HEK293T (cell line): ENCODE measurements at places on chromosomes 11 and 22.
A peak's percentile ranks its signal among the peaks of the same experiment; 100 is the strongest.

GRCh38 chr22:29143941-29144785 is 61.5 kb upstream of the EMID1 start:
- DNase-seq, result no peak

- no peak for DNase-seq
Measured at GRCh38 chr11:108797578-108798100, 132.8 kb downstream of the DDX10 start.

GRCh38 chr11:76371170-76371569 is 9.8 kb downstream of the THAP12 start:
- no peak for DNase-seq

DNA sequence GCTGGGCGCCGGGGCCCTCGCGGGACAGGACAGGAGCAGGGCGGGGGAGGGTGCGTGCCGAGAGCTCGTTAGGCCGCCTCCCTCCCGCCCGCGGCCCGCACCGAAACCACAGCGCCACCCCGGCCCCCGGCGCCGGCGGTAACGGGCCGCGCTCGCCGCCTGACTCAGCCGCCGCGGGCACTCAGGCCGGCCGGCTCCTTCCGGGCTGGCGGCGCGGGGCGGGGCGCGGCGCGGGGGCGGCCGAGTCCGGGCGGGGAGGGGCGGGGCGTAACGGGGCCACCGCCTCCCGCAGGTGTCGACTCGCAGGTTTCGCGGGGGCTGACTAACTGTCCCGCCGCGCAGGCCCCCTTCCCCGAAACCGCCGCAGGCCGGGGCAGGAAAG is at the start of gene AP5B1:
AP5B1 (minus strand) TSS at position 207 of the 382 bp plus-strand sequence. CDS start 385 bp downstream, outside the sequence.
- peak; percentile 68 for DNase-seq

DNA sequence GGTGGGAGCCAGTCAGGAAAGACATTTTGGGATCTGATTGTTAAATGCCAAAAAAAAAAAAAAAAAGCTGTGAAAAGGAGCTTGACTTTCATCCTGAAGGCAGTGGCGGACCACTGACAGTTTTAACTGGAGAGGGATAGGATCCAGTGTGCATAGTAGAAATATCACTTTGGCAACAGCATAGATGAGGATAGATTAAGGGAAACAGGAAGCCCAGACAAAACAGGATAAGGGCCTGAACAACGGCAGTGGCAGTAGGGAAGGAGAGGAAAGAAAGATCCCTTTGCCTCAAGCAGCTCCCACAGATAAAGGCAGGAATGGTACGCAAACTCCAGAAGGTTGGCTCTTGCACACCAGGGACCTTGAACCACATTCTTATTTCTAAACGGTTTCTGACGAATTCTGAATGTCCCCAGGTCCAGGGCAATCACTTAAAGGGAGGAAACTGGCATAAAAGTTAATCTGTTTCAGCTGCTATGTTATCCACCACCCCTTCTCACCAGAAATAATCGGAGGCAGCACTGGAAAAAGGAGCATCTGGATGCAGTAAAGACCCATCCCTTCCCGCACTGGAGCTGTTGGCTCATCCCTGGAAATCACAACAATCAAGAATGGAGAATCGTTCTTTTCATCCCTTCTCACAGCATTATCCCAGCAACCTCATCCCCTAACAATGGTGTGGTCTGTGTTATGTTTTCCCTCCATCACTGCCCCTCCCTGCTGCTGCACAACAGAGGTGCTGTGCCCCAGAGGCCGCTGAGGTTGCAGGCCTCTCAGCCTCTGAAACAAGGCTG is 99.1 kb downstream of the GAB2 start:
- no peak for DNase-seq

GRCh38 chr11:44755556-44756523 is 29.1 kb downstream of the TSPAN18 start:
- DNase-seq, result no peak

GRCh38 chr11:69661413-69661715 is 13.8 kb downstream of the LTO1 start:
- DNase-seq, result no peak

DNA sequence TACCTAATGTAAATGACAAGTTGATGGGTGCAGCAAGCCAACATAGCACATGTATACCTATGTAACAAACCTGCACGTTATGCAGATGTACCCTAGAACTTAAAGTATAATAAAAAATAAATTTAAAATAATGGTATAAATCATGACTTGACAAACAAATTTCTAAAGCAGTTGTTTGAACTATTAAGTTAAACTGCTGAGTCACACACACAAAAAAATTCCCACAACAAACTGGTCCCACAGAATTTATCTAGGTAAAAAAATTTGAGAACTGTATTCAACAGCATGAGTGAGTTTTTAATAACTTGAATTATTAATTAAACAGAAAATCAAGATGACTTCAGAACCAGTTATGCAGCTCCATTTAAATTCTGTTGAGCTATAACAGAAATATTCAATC is 186.0 kb upstream of the SOX6 start:
- no peak for DNase-seq

DNA sequence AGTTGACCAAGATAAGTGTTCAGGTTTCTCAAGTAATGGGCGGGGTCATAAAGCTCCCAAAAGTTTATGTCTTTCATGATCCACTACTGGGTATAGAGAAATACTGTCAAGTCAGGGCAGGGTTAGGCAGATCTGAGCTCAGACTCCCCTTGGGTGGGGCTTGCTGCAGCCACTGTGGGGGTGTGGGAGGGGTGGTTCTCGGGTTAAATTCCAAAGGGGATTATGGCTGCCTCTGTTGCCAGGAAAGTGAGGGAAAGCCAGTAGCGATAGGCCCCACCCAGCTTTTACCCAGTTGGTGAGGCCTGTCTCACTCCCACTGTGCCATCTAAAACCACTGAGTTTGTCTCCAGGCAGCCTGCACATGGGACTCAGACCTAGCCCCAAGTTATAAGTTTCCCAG is 37.8 kb downstream of the DLG2 start:
- no peak for DNase-seq

DNA sequence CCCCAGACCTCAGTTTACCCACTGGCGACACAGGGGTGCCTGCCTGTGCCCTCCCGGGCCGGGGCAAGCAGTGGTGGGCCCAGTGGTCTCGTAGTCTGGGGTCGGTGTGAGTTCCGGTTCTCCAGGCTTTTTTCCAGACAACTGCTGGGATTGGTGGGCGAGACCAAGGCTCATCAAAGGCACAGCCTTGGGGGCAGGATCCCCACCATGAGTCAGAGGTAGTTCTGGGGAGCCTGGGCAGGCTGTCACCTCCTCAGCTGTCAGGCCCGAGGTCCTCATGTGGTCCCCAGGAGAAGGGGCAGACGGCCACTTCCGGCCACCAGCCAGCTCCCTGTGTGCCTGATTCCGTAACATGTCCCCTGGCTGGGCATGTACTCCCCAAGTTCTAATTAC is 827 bp upstream of the MUC2 start:
- no peak for DNase-seq

- DNase-seq, result no peak
Measured at GRCh38 chr11:57387289-57388030, 3.0 kb downstream of the PRG2 start.

- no peak for DNase-seq
Measured at GRCh38 chr11:104408630-104409029, 244.7 kb upstream of the PDGFD start.

GRCh38 chr22:37259540-37260029 is 15.5 kb upstream of the RAC2 start:
- DNase-seq, result no peak

GRCh38 chr11:121337740-121338272 is 45.2 kb downstream of the SC5D start:
- DNase-seq, result no peak

- no peak for DNase-seq
Measured at GRCh38 chr11:35853971-35854370, 89.9 kb upstream of the LDLRAD3 start.

DNA sequence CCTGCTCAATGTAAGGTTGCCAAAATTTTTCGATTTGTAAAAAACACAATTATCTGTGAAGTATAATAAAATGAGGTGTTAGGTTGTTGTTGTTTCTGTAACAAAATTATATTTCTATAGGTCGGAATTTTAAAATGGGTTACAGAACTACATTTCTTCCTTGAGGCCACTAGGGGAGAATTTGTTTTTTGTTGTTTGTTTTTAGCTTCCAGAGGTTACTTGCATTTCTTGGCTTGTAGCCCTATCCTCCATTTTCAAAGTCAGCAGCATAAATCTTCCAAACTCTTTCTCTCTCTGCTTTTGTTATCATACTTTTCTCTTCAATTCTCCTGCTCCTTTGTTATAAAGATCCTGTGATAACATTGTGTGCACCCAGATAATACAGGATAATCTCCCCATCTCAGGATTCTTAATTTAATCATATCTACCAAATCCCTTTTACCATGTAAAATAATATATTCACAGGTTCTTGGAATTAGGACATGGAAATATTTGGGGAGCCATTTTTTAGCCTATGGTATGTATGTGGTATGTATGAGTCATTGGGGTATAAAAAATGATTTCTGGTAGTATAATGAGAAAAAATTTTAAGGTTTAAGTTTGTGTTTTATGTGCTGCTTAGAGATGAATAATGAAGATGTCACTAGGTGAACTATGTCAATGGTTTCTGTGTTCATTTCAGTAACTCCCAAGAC is 9.4 kb upstream of the PATL1 start:
- no peak for DNase-seq

- DNase-seq, result no peak
Measured at GRCh38 chr11:26142891-26143290, 189.0 kb upstream of the ANO3 start.

- no peak for DNase-seq
Measured at GRCh38 chr22:17866127-17866526, 91.9 kb upstream of the BID start.

- DNase-seq, result no peak
Measured at GRCh38 chr22:35582218-35582860, 34.8 kb downstream of the MB start.

- DNase-seq, result no peak
Measured at GRCh38 chr11:110077831-110078325, 15.3 kb upstream of the ZC3H12C start.

DNA sequence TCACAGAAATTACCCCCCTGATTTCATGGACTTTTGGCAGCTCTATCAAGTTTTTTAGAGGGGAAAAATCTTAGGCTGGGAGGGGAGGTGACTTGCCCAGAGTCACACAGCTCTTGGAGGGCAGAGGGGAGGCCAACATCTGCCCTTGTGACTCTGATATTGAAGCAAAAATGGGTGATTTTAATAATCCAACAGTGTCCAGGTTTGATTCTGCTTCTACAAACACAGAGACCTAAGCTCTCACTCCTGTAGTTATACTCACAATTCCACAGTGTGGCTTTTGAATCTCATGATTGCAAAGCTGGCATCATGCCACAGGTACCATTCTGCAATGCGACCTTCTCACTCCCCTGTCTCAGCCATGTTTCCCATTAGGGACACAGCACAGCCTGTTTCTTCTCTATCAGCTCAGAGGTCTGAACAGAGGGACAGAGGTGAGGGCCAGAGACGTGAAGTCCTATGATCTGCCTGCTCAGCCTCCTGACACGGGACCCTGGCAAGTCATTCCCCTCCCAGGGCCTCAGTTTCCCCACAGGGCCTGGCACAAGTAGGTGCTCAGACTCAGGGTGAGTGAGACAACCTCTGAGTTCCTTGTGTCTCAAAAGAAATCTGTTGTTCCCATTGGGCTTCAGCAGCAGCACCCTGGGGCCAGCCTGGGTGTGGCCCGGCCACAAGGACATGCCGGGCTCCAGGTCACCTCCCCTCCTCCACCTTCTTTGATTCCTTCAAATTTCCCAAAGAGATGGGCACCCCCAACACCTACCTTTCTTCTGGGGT is 766 bp downstream of the APOL2 start:
- no peak for DNase-seq

- no peak for DNase-seq
Measured at GRCh38 chr11:71253794-71254193, 1.4 kb upstream of the SHANK2 start.

GRCh38 chr11:95832763-95833162 is 42.5 kb downstream of the CEP57 start:
- DNase-seq, result no peak

DNA sequence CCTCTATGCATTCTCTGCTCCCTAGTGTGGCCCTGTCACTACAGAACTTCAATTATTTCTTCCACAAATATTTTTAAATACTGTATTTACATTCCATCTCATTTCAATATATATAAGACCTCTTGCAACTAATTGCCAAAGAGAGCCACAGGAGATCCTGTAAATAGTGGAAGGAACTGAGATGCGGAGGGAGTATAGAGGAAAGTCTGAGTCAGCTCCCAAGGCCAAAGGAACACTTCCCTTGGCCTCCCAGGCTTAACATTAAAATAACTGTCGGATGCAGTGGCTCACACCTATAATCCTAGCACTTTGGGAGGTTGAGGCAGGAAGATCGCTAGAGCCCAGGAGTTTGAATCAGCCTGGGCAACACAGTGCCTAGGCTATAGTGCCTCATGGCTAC is 31.2 kb downstream of the RBFOX2 start:
- no peak for DNase-seq

DNA sequence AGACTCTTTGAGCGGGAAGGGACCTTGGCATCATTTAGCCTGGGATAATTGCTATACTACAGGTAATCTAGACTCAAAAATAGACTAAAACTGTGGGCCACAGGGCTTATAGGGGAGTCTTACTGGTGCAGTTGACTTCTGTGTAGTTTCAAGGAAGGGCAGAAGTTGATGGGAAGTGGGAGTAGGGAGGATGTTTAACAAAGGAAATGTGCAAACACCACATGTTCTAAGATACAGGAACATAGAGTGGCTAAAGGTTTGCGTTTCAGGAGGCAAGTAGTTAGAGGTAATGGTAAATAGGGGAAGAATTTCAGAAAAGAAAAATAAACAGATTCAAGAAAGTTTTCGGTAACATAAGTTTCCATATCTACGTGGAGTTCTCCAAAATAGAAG is 14.4 kb upstream of the SORL1 start:
- no peak for DNase-seq

GRCh38 chr11:64763526-64764039 is 3.8 kb upstream of the PYGM start:
- DNase-seq, result no peak

GRCh38 chr11:35641171-35641897 is 21.2 kb upstream of the TRIM44 start:
- no peak for DNase-seq

DNA sequence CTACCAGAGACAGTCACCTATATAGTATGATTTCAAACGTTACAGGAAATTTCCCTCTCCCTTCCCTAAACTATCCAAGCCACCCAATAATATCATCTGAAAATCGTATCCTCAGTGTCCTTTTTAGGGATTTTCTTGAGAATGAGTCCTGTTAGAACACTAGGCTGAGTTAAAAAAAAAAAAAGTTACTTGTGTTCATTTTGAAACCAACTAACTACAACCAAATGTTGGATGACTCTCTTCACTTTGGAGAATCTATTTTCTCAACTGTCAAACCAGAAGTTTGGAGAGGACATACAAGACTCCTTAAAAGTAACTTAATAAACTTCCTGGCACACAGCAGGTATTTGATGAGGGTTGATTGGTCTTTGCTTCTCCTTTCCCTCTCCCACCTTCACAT is 183.2 kb upstream of the SESN3 start:
- DNase-seq, result no peak

- DNase-seq, result no peak
Measured at GRCh38 chr11:84501750-84502149, 1125.4 kb downstream of the DLG2 start.

DNA sequence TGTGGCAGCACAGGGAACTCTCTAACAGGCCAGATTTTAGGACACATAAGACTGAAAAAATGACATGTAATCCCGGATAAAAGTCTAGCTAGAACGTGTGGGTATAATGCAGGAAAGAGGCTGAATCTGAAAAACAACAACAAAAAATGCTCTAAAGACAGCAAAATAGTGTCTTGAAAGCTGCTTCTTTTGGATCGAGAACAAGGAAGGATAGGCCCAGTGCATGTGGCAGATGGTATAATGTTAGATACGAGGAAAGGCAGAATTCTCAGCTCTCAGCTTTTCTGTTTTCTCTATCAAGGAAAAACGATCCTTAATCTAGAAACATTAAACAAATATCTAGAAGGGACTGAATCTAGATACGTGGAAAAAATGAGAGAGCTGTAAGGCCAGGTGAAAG is 33.8 kb upstream of the PARVA start:
- DNase-seq, result no peak
